Ovary (tissue), 10 donors: ENCODE measurements at places on chromosomes 12 and 14. TPM values are rescaled to one million over a fixed set of nuclear protein-coding genes. Genes with fewer than 3 reads are reported as not detected.

OTOGL gene
- 0.12 TPM for total RNA-seq

KRT82 gene
- total RNA-seq, result not detected

ADGRD1 gene
- total RNA-seq, result 25.9 TPM

LMNTD1 gene
- total RNA-seq, result 0.35 TPM

CD69 gene
- total RNA-seq, result 0.63 TPM

PPTC7 gene
- 17.8 TPM for total RNA-seq

ADSS1 gene
- 3.8 TPM for total RNA-seq

P2RX2 gene
- 0.45 TPM for total RNA-seq

NPFF gene
- total RNA-seq, result not detected
